Renal cortex interstitium (tissue), 15 donors: ENCODE measurements at places on chromosomes 5 and 9. TPM values are rescaled to one million over a fixed set of nuclear protein-coding genes. Genes with fewer than 3 reads are reported as not detected.

DNA sequence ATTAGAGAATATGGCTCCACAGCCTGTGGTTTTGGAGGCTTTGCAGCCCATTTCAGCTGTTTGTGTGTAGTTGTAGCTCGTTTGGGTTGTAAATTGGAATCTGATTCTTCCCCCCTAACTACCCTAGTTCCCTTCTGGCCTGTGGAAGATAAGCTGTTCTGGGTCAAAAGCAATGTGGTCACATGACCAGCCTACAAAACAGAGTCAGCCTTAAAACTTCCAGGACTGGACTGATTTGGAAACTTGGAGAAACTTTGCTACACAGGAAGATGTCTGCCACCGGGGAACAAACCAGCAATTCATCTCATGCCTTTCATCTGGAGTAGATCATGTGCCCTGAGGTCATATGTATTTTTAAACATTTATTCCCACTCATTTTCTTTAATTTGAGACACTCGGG, 83.8 kb downstream of the DAPK1 start:
- no peak for DNase-seq

DNA sequence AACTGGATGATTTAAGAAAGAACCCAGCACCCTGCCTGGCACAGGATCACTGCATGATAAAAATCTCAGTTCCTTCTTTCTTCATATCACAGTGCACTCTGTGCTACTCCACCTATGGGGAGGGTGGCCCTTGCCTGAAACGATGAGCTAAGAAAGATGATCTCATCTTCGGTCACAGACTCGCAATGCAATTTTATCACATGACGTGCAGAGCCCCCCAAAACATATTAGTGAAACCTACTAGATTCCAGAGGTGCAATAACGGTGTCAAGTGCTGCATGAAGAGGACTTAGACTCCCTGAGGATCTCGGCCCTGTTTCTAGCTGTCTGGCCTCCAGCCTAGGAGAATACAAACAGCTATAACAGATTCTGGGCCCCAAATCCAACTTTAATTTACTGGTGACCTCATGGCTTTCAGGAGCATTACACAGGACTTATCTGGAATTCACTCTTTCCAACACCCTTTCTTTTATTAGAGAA, 104.0 kb downstream of the EBF1 start:
- DNase-seq, result no peak

DNA sequence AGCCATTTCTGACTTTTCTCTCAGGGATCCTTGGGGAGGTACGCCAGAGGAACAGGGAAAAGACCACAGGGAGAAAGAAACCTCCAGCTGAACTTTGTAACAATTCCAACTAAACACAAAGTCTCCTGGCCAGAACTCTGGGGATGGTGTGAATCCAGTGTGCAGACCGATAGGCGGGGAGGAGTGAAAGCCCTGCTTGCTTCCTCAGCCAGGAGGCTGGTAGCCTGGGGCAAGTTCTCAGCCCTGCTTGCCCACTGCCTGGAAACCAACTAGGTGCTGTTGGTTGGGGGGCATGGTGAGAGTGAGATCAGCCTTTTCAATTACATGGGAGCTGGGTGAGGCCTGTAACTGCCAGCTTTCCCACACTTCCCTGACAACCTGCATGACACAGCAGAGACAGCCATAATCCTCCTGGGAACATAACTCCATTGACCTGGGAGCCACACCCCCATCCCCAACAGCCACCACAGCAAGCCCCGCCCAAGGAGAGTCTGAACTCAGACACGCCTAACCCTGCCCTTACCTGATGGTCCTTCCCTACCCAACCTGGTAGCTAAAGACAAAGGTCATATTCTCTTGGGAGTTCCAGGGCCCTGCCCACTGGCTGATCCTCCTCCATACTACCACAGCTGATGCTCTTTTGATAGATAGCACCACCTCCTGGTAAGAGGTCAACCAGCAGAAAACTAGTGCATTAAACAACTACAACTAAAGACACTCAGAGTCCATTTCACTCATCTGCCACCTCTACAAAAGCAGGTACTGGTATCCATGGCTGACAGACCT, 100.1 kb upstream of the TNFAIP8 start:
- no peak for DNase-seq

DNA sequence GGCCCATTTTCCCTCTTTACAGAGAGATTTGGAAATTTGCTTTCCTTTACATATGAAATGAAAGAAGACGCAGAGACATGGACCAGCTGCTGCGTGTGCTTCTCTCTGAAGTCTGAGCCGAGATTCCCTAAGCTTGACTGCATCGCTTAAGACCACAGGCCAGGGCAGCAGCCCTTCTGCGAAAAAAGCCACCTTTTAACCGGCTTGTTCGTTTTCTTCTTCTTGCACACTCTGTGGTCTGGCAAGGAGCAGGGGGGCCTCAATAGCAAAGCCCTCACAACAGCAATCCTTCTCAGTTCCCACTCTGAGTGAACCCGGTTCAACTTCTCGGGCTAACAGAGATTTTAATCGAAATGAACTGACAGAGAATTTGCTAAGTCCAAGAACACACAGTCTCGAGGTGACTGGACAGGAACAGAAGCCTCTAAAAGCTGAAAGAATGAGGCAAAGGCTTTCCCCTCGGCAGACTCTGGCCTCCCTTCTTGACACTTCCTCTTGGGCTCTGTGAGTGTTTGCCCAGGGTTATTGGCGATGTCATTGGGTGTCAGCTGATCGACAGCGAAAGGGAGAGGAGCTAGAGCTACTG, 512.9 kb upstream of the KLF4 start:
- peak; percentile 51 for DNase-seq

DNA sequence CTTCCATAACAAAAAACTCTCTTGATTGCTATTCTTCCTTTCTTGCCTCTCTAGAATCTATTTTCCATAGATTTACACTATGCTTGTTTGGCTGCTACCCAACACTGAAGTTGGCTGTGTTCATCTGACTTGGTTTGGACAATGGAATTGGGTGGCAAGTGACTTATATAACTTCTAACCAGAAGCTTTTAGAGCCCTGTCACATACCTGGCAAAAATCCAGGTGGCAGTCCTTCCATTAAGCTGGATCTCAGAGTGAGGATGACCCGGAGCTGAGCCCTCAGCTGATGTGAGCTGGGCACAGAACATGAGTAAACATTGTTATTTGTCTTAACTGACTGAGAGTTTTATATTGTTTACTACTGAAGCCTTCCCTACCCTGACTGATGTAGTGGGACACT, 225.7 kb downstream of the TLR4 start:
- DNase-seq, result no peak

DNA sequence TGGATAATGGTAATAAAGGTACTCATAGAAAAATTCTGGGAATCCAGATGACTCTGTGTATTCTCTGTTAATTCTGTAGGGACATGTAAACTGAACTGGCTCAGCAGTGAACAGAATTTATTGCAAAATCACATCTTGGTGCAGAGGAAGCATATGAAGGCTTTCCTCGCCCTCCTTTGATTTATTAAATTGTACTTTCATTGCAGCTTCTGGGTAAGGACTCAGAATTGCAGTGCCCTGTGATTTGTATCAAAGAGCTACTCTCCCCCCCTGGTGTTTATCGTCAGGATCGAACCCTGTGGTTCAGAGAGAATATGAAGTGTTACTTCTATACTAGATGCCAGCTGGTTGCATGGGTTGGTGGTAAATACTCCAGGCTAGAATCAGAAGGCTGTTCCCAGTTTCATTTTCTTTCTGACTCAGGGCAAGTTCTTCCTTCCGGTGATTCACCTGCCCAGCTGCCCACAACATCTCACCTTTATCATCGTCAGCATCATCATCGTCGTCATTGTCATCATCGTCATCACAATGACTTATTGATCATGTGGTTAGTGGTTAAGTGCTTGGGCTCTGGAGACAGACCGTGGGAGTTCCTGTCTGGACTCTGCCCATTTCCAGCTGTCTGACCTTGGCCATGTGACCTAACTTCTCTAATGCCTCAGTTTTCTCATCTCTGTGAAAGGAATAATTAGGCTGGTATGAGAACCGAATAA, 238.8 kb downstream of the ARHGAP26 start:
- DNase-seq, result no peak

GRCh38 chr5:87008751-87009560, 258.7 kb upstream of the RASA1 start:
- DNase-seq, result no peak

- no peak for DNase-seq
These were observed 303.2 kb upstream of the GRAMD2B start for GRCh38 chr5:126119887-126120442.

DNA sequence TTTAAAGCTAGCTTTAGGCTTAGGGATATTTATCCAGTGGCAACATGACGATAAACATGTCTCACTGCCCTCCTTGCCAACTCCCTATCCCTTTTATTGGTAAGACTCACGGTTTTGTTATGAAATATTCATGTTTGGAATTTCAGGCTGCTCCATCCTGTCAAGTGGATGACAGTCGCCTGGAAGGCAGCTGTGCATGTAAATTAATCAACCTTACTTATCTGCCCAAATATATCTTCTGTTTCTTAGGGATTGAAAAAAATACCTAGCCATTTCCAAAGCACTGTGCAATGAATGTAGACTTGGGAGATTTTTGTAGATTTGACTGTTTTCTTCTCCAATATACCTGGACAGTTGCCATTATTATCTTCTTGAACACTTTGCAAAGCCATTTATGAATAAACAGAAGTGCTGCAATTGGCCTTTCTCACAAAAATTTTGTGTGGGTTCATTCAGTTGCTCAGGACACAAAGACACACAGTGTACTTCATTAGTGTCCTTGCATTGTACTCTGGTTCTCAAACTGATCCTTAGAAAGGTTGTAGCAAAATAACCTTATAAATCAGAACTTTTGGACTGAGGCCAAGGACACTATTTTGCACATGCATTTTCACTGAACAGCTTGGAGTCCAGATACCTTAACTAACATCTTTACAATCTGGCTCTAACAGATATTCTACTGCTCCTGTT, 889.4 kb upstream of the SEMA6A start:
- DNase-seq, result no peak

DNA sequence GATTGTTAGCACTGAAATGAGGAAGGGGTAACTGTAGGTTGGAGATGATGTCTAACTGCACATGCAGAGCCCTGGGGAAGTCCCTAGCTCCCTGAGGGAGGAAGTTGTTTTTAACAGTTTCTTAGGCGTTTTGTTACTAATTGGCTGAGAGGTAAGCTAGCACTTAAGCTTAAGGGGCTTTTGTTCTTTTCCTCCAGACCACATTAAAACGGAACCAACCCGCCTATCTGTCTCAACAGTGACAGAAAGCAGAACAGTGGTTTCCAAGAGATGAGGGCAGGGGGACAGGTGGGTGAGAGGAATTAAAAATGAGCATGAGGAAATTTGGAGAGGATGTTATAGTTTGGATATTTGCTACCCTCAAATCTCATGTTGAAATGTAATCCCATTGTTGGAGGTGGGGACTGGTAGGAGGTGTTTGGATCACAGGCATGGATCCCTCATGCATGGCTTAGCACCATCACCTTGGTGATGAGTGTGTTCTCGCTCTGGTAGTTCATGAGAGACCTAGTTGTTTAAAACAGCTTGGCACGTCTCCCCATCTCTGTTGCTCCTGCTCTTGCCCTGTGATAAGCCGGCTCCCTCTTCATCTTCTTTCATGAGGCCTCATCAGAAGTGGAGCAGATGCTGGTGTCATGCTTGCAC, 38.9 kb downstream of the LYRM7 start:
- DNase-seq, result no peak

DNA sequence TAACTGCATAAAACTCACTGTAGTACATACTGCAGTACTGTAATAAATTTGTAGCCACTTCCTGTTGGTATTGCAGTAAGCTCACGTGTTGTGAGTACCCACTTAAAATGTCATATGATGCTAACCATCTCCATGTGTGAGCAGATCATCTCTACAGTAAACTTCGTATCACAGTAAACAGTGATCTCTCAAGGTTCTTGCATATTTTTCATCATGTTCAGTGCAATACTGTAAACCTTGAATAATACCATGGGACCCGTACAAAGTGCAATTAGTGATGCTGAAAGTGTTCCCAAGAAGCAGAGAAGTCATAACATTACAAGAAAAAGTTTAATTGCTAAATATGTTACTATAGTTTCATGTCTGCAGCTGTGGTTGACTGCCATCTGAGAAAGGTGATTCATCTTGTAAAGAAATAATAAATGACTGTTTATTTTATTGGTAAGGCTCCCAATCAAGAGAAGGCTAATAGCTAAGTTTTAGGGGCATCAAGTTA, 253.8 kb upstream of the POU5F2 start:
- no peak for DNase-seq

DNA sequence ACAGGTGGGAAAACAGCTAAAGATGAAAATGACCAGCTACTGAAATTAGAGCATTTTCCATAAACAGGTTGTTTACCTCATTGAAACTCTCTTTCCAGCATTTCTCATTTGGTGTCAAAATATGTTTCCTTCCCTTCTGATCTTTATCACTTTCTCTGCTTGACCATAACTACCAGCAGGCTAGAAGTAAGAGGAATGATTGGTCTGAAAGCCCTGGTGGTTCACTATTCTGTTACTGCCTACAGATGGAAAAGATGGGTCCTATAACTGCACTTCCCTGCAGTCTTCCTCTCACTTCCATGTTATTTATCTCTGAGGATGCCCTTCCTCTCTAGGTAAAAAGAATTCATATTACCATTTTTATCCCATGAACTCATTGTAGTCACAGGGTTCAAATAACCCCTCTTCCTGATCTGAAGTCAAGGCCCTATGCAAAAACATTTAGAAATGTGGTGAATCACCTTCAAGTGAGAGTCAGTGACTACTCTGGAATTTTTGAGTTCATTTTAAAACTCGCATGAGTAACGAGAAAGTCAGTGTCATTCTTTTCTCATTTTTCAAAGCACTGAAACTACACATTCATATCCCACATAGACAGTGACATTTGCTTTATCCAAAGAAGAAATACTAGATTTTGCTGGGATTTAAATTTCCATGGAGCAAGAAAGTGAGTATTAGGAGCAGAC, 51.7 kb downstream of the ZNF474 start:
- no peak for DNase-seq

DNA sequence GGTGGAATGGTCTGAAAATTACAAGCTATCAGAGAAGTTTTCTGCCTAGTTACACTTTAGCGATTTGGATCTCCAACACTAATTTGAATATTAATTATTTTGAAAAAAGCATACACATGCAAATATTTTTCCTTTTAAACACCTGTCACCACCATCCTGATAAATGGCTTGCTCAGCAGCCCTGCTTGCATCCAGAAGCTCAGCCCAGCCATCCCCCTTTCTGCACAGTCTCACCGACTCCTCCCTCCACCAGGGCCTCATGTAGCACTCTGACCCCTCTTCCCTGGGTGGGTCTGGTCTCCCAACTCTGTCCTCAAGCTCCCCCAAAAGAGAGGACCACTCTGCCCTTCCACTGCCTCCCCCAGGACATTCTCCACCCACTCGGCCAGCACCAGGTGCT, 70.0 kb downstream of the C5orf15 start:
- no peak for DNase-seq

The PTGER4 gene
- 10.1 TPM for polyA plus RNA-seq

The RUSC2 gene
- 19.4 TPM for polyA plus RNA-seq

The CCDC183 gene
- polyA plus RNA-seq, result 5.8 TPM

The ZBTB5 gene
- polyA plus RNA-seq, result 33.0 TPM

The FGD3 gene
- 5.3 TPM for polyA plus RNA-seq

The PCDHGA6 gene
- 8.0 TPM for polyA plus RNA-seq
